Stimulated activated CD4-positive, alpha-beta T cell treated with anti-CD3 and anti-CD28 coated beads, Interleukin-2, amount 100 ng/mL, for 24 hours (primary cell): ENCODE measurements at places on chromosomes 7 and 10.

- DNase-seq = no peak
Observed at GRCh38 chr10:48572414-48572813, 32.5 kb downstream of the ARHGAP22 start.

DNA sequence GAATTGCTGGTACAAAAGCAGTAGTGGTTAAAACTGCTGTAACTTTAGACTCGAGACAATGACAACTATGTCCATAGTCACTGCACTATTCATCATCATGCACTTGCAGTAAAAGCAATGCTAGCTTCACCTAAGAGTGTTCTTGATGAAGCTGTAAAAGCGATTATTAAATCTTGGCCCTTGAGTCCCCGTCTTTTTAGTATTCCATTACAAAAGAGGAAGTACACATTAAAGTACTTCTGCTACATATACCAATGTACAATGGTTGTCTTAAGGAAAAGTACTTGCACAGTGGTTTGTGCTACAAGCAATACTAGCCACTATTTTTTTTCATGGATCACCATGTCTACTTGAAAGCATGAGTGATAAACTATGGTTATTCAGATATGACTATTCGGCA, 78.3 kb downstream of the ATAD1 start:
- no peak for DNase-seq

GRCh38 chr7:108086546-108086945, 43.6 kb downstream of the LAMB4 start:
- no peak for DNase-seq

- no peak for DNase-seq
Observed at GRCh38 chr10:127744956-127745355, 8.0 kb downstream of the FOXI2 start.

DNA sequence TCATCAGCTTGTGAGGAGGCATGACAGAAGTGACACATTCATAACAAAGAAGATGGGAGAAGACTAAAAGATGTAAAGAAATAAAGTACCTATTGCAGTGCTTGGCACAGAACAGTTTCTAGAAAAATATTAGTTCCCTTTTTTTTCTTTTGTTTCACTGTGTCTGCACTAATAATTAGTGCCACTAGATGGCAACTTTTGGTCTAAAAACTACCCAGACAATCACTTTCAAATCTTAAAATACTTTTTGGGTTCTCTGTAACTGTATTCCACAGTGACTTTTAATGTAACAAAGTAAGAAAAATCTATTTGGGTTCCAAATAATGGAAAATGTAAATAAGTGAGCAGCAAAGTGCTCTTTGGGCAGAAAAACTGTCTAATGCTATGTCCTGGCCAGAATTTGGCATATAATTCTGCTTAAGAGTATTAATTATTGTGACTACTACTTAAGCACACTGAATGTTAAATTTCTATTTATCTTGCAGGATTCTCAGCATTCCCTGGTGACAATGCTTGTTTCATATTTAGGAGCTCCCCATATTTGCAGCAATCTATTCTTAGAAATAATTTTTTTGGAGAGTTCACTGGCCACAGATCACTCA, 134.8 kb upstream of the KIF5B start:
- no peak for DNase-seq

DNA sequence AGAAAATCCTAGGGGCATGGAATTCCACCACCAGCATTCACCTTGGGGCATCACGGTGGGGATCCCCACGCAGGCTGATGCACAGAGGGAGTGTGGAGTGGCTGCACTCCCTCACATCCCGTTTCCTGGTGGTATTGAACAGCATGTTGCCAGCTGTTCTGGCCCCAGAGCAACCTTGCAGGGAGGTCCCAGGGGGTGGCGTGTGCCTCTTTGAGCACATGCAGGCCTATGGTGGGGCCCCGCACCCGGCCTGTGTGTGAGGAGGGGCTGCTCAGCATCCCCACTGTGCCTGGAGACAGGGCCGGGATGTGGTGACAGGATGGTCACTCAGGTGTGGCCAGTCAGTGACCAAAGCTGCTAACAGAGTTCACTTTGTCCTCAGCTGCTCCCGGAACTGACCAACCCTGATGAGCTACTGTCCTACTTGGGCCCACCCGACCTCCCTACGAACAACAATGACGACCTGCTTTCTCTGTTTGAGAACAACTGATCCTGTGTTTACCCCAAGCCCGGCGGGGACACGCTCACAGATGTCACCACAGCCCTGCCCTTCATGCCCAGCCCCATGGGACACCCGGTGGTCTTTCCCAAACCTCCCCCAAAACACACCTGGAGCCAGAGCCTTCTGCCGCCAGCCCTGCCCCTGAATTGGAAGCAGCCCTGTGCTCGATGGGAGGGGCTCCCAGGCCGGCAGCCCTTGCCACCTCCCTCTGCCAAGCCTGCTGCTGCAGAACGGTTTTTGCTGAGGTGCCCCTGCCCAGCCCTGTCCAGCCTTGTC, 18.7 kb downstream of the ZMIZ2 start:
- no peak for DNase-seq

GRCh38 chr7:23514755-23515154, 17.0 kb downstream of the TRA2A start:
- no peak for DNase-seq

GRCh38 chr7:41786404-41786803, 83.5 kb upstream of the INHBA start:
- no peak for DNase-seq

- no peak for DNase-seq
Observed at GRCh38 chr10:126949161-126949503, 43.9 kb downstream of the DOCK1 start.

GRCh38 chr10:80406204-80406603, 2.1 kb upstream of the PRXL2A start:
- DNase-seq = no peak

GRCh38 chr10:77111611-77112550, 525.7 kb downstream of the KCNMA1 start:
- no peak for DNase-seq

DNA sequence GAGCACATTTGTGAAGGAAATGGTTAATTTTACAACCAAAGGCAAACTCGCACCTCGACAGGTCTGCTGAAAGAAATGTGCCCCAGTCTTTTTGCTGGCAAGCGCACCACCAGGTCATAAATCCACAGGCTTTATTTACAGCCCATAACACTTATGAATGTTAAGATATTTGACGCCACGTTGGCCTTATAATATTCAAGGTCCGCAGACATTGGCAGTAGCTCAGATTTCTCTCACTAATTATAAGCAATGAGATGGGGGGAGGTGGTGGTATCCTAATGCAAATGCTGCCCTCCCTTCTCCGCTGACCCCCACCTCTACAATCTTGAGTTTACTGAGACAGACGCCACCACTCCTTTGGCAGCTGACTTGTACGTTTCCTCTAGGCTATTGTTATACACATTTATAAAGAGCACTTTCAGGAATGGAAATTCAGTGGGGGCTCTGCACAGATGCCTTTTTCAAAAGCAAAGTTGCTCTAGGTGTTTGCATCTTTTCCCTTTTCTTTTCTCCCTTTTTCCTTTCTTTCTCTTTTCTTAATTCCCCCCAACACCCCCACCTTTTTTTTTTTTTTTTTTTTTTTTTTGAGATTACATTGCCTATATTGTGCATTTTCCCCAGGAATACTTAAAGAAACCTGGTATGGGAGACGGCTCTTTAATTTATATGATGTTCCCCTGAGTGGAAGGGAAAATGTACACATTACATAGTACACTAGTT, 6.7 kb downstream of the TCF7L2 start:
- DNase-seq = no peak

DNA sequence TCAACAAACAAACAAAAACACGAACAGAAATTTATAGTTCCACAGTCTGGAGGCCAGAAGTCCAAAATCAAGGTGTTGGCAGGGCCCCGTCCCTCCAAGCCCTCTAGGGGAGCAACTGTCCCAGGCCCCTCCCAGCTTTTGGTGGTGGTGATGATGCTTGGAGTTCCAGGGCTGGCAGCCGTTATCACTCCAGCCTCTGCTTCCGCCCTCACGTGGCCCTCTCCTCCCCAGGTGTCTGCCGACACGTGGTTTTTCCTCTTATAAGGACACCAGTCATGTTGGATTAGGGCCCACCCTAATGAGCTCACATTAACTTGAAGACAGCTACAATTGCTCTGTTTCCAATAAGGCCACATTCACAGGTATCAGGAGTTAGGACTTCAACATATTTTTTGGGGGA, 49.7 kb downstream of the MICALL2 start:
- DNase-seq = no peak

DNA sequence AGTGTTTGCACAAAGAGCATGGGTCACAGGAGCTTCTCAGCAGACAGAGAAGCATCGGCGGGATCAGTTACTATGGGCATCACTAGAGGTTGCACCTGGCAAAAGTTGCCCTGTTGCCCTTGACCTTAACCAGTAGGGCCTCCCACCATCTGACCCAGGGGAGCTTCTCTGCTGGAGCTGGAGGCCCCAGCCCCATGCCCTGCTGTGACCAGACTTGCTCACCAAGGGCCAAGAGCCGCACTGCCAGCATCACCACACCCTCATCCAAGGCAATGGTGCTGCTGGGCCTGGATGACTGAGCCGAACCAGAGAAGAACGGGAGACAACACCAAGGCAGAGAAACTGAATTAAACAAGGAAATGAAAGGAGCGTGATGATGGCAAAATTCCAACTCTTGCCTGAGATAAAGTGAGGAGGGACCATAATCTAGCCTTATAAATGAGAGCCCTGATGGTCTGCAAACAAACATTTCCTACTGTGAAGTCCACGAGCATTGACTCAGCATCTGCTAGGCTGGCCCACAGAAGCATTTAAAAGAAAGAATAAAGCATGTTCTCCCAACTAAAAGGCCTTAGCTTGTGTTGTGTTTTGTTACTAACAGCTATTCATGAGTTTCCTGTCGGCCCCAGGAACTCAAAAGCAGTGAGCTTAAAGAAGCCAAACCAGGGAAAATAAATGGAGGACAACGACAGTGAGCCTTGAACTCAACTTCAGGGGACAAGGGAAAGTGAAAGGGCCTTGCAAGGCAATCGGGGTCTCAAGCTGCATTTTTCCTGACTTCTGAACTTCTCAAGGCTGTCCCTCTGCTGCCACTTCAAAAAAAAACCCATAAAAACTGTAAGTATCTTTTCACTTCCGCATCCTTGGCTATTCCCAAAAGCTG, 60.4 kb downstream of the AFAP1L2 start:
- no peak for DNase-seq

DNA sequence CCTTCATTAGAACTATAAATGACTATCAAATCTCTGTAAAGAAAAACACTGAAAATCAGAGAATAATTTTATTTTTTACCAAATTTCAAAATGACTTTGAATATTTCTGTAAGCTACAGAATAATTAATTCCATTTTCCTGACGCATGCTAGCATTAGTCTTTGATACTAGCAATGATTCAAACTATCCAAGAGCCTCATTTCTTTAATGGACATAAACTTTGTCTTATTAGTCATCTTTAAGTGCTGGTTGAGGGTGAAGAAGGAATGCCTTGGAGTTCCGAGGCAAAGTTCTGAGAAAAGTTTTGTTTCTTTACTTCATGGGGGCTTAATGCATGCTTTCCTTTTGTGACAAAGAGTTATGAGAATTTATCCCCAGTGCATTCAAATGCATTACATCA, 137.3 kb downstream of the AGMO start:
- DNase-seq = no peak

GRCh38 chr7:76377186-76377918, 18.6 kb upstream of the YWHAG start:
- no peak for DNase-seq
